ENCODE measurements at places on chromosomes 7 and 10. TPM values are rescaled to one million over a fixed set of nuclear protein-coding genes. Genes with fewer than 3 reads are reported as not detected.

The ZNF804B gene
- total RNA-seq, result not detected

The MMP21 gene
- not detected for total RNA-seq

The PVRIG gene
- total RNA-seq, result not detected

DNA sequence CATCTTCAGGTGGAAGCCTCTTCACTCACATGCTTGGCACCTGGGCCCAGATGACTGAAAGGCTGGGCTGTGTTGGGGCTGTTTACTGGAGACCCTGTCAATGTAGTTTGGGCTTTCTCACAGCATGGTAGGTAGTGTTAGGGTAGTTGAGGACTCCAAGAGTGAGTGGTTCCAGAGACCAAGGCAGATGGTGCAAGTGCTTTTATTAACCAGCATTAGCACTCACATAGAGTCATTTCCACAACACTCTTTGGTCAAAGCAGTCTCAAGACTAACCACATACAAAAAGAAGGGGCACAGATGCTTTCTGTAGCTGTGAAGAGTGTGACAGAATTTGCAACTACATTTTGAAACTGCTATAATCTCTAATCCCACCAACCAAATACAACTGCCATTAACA is 135.0 kb downstream of the RTKN2 start:
- no peak for DNase-seq

GRCh38 chr10:62046522-62047227 is 145.2 kb downstream of the ARID5B start:
- DNase-seq, result no peak

GRCh38 chr7:106345421-106346166 is 60.8 kb upstream of the NAMPT start:
- DNase-seq, result no peak

DNA sequence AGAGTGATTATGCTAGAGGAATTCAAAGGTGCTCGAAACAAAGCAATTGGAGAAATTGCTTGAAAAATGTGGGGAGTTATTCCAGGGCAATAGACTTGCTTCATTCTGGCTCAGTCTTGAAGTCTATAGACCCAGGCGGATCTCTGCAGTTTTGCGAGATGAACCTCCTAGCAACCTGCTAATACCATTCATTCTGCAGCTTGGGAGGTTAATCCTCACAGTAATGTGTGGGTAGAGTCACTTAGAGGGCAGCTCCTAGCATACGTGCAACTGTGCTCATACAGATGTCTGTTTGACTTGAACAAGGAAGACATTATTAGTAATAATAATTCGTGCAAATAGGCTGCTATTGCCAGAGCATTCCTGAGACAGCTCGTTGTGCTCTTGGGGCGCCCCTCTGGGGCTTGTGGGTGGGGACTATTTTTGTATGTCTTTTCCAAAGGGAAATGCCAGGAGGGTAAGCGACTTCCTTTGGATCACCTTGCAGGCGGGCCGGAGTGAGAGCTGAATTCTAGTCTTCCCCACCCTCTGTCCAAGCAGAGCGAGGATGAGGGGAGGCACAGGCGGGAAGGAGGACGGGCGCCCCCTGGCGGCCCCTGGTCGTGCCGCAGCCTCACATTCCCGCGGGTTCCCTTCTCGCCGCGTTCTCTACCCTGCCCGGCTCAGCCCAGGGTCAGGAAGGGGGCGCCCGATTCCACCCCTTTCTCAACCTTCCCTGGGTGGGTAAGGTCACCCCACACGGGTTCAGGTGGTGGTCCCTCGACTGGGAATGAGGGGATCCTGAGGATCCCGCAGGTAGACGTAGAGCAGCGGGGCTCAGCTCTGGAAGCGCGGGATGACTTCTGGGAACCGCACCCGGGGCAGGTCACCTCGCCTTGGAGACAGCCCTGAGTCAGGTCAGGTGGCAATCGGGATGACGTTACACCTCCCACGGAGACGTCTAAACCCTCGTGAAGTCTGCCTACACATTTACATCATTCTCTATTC is 241.5 kb downstream of the PHTF2 start:
- DNase-seq, result no peak
